ENCODE measurements at places on chromosomes 5 and 9. TPM values are rescaled to one million over a fixed set of nuclear protein-coding genes. Genes with fewer than 3 reads are reported as not detected.
A peak's percentile ranks its signal among the peaks of the same experiment; 100 is the strongest.

GRCh38 chr9:130639866-130640555 is 24.4 kb upstream of the PRDM12 start:
- no peaks in the 10 kb centered on the region for H3K4me1 ChIP-seq
- H3K36me3 ChIP-seq, result peaks cover 11% of the 10 kb centered on the region
- no peaks in the 10 kb centered on the region for H3K27me3 ChIP-seq
- DNase-seq, result no peak
- H3K27ac ChIP-seq, result no peak overlapping the region

DNA sequence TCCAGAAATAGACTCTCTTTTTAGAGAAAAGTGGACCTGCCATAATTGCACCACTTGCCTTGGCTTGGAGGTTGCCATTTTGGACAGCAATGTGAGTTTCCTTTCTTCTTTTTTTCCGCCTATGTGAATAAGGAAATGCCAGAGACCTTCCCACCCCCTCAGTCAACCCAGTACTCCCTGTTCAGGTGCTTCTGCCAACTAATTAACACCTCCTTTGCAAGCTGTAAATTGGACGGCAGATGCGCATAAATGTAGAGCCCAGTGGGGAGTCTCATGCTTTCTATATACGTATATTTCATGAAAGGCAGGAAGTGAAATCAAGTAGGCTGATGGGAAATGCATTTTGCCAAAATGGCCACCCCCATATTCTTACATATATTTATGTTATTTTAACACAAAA is 269.8 kb upstream of the RFX3 start:
- H3K36me3 ChIP-seq, result no peaks in the 10 kb centered on the region
- H3K4me3 ChIP-seq, result no peak overlapping the region
- H3K27ac ChIP-seq, result no peak overlapping the region
- no peaks in the 10 kb centered on the region for H3K4me1 ChIP-seq

GRCh38 chr9:116466271-116467235 is 220.6 kb upstream of the TRIM32 start:
- no peak for DNase-seq
- peaks cover 6% of the 10 kb centered on the region for H3K4me1 ChIP-seq
- no peaks in the 10 kb centered on the region for H3K36me3 ChIP-seq
- H3K27me3 ChIP-seq, result no peaks in the 10 kb centered on the region
- no peak overlapping the region for H3K27ac ChIP-seq
- H3K4me3 ChIP-seq, result no peak overlapping the region

ST8SIA4 gene
- 36.1 TPM for total RNA-seq

HK3 gene
- 0.22 TPM for total RNA-seq

DNA sequence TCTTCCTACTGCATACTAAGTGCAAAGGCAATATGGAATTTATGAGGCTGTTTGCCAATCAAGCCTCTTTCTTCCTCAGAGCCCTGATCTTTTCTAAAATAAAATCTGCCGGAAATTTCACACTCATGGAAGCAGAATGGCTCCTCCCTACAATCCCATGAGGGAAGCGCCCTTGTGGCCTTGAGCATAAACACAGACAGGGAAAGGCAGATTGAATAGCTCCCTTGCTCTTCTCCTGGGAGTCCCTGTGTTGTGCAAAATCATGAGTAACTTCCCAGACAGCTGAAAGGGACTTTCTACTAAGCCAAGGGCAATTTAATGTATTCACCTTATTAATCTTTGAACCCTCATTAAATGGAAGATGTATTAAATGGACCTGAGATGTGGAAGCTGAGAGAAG is 226.1 kb upstream of the PIK3R1 start:
- no peak for DNase-seq
- H3K27ac ChIP-seq, result no peak overlapping the region
- H3K4me3 ChIP-seq, result no peak overlapping the region

GLDC gene
- total RNA-seq, result 0.69 TPM

GRCh38 chr5:60821488-60822284 is 22.4 kb downstream of the ELOVL7 start:
- H3K27ac ChIP-seq, result no peak overlapping the region
- no peak for DNase-seq
- H3K36me3 ChIP-seq, result no peaks in the 10 kb centered on the region
- H3K27me3 ChIP-seq, result no peaks in the 10 kb centered on the region
- H3K4me1 ChIP-seq, result peaks cover 6% of the 10 kb centered on the region
- H3K4me3 ChIP-seq, result no peak overlapping the region

DNA sequence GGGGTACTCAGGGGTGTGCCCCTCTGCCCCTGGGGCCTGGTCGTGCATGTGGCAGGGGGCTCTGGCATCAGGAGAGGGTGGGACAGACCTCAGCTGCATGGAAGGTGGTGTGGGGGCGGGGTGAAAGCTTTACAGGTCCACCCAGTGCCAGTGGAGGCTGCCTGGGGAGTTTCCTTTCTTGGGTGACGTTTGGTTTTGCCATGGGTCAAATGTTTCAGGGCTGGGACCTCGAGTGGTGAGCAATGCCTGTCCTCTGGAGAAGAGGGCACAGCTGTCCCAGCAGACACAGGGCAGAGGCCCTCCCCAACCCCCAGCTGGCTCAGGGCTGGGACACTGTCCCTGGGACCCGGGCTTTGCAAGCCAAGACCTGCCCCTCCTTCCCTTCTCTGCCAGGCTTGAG is 3.6 kb downstream of the RXRA start:
- DNase-seq, result no peak
- H3K27ac ChIP-seq, result no peak overlapping the region
- H3K27me3 ChIP-seq, result peaks cover 18% of the 10 kb centered on the region
- no peaks in the 10 kb centered on the region for H3K4me1 ChIP-seq
- H3K4me3 ChIP-seq, result no peak overlapping the region

DNA sequence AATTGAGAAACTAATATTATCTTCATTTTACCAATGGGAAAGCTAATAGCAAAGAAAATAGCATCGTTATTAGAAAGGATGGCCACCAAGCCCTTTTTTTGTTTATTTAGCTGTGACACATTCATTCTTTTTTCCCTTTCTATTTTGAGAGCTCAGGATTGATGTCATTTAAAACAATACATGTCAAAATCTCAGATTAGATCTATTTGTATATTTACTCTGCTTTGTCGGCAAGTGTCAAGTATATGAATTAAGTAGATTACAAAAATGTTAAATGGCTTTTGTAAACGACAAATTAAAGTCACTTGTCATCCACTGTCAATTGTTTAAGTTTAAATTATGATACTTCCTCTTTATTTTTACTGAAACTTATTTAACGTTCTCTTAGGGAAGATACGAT is 118.9 kb downstream of the PAM start:
- H3K27ac ChIP-seq, result no peak overlapping the region
- H3K4me3 ChIP-seq, result no peak overlapping the region
- peaks cover 5% of the 10 kb centered on the region for H3K36me3 ChIP-seq
- H3K4me1 ChIP-seq, result no peaks in the 10 kb centered on the region
- no peak for DNase-seq

GRCh38 chr5:67246108-67246507 is 49.5 kb upstream of the CD180 start:
- no peaks in the 10 kb centered on the region for H3K36me3 ChIP-seq
- H3K27ac ChIP-seq, result no peak overlapping the region
- H3K4me1 ChIP-seq, result peaks cover 15% of the 10 kb centered on the region
- H3K27me3 ChIP-seq, result no peaks in the 10 kb centered on the region
- peak; percentile 60 for DNase-seq
- no peak overlapping the region for H3K4me3 ChIP-seq
